ENCODE measurements at places on chromosomes 7 and 10. TPM values are rescaled to one million over a fixed set of nuclear protein-coding genes. Genes with fewer than 3 reads are reported as not detected.

Gene HYAL4
- total RNA-seq = not detected

Gene ANKRD22
- not detected for total RNA-seq

Gene PLEKHS1
- total RNA-seq = not detected

Gene GRB10
- 182 TPM for total RNA-seq

Gene PRSS2
- total RNA-seq = not detected

Gene OR2A42
- total RNA-seq = not detected

Gene WEE2
- not detected for total RNA-seq

Gene CTAGE4
- total RNA-seq = 0.17 TPM

Gene CALHM1
- total RNA-seq = not detected

Gene GPR15LG
- not detected for total RNA-seq

Gene PHYH
- total RNA-seq = 20.4 TPM

Gene ICA1
- 9.8 TPM for total RNA-seq

Gene CCL24
- total RNA-seq = not detected

Gene GJD4
- total RNA-seq = not detected

Gene TAS2R4
- total RNA-seq = 1.0 TPM

Gene POLR3A
- 41.0 TPM for total RNA-seq

Gene TEX47
- total RNA-seq = not detected

Gene GNGT1
- not detected for total RNA-seq

Gene DENND2A
- total RNA-seq = 64.7 TPM

Gene GUSB
- total RNA-seq = 43.4 TPM

Gene HDAC9
- total RNA-seq = 94.8 TPM

Gene SAMD8
- total RNA-seq = 32.8 TPM

Gene COL1A2
- total RNA-seq = 6.8 TPM

Gene LIPK
- not detected for total RNA-seq

Gene PON3
- not detected for total RNA-seq

Gene UPK3BL1
- 21.9 TPM for total RNA-seq

Gene OR2F1
- total RNA-seq = not detected

Gene GIMAP7
- not detected for total RNA-seq

Gene GIGYF1
- 79.6 TPM for total RNA-seq

Gene ADRB1
- total RNA-seq = not detected

Gene GRID2IP
- total RNA-seq = 0.66 TPM

Gene CHAT
- 15.4 TPM for total RNA-seq

Gene SLC39A12
- total RNA-seq = not detected

Gene TCERG1L
- 2.2 TPM for total RNA-seq

Gene LBX1
- not detected for total RNA-seq

Gene DBF4
- total RNA-seq = 23.7 TPM

Gene SPDYE16
- 0.20 TPM for total RNA-seq

Gene CPED1
- total RNA-seq = not detected

Gene ZNF853
- 5.5 TPM for total RNA-seq

Gene OGDH
- 102 TPM for total RNA-seq

Gene RARRES2
- 0.86 TPM for total RNA-seq

Gene LCOR
- total RNA-seq = 132 TPM

Gene NUTM2E
- 0.86 TPM for total RNA-seq

Gene PAPOLB
- 1.2 TPM for total RNA-seq

Gene ANKRD2
- total RNA-seq = not detected

Gene KCNIP2
- total RNA-seq = 30.0 TPM

Gene PVRIG
- not detected for total RNA-seq

Gene RET
- 34.7 TPM for total RNA-seq

Gene ZNF438
- total RNA-seq = 3.5 TPM

Gene CALCR
- total RNA-seq = not detected

Gene CRPPA
- total RNA-seq = 5.3 TPM

Gene TMEM229A
- total RNA-seq = not detected

Gene SUN3
- total RNA-seq = not detected
